ENCODE measurements at places on chromosomes 6 and 20.

DNA sequence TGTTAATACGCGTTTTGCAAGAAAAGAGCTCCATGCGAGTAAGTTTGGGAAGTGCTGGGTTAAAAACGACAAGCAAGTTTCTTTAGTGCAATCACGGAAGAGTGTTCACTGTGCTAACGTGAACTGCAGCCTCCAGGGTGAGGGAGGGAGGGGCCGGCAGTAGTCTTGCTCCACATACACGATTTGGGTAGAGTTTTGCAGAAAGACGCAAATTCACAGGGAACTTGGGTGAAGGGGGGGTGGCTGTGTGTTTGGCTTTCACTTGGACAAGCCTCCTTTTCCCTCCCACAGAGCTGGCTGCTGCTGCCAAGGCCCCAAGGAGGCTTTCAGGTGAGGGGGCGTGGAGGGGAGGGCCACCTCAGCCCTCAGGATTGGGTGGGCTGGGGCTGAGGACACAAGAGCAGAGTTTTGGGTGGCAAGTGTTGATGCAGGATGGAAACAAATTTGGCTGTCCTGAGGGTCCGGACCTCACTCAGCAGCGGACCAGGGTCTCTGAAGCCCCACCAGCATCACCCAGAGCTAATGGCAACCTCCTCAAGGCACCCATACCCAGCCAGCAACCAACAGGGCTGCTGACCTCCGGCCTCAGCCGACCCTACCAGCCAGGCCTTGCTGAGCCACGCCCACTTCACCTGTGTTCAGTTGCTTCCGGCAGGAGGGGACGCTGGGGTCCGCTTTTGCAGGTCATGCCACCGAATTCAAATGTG is 204.5 kb downstream of the ERMARD start:
- no peak for DNase-seq

DNA sequence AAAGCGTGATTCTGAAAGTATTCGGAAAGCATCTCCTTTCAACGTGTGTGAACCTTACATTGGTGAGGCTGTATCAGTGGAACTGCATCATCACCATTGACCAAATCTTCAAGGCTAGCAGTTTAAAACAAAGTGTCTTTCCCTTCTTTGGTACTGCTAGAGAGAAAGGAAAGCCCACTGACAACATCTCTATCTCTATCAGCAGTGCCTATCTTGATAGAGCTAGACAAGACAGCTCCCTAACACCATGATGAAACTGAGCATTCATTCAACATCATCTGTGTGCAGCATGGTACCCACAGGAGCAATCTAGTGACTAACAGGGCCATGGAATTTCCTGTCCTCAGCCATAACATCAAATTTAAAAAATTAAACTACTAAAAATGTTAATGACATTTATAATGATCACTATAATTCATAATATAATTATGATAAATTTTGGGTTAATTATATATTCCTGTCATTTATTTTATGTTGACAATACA is 31.5 kb upstream of the EDN1 start:
- no peak for DNase-seq

DNA sequence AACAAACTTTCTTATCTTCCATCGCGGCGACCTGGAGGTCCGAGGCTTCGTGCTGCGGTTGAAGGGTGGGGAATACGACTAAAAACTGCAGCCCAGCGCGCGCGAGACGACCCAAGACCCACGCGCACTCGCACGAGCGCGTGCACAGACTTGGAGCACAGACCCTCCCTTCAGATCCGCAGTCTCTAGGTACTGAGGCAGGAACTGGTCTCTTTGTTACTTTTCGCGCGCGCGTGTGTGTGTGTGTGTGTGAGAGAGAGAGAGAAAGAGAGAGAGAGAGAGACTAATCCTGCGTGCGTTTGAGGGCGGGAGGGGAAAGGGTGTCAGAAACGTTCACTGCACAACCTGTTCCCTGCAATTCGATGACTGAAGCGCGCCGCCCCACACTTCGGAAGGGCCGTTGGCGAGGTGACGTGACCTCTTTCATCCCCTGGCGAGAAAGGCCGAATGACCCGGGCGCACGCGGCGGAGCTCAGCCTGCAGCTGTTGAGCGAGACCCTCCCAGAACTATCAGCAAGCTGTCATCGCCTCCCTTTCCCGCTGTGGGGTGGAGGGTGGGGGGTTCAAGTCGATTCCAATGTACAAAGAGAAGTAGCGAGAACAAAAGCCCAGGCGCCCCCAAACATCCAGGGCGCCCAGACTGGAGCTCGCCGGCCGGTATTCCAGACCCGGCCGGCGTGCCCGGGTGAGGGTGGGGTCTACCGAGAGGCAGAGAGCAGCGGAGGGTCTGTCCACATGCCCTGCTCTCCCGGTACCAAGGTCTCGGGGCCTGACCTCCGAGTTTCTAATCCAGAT is 1.5 kb upstream of the TUBB2B start:
- no peak for DNase-seq

- no peak for DNase-seq
Measured at GRCh38 chr6:36703982-36704381, 6.4 kb downstream of the RAB44 start.

- no peak for DNase-seq
Measured at GRCh38 chr6:31495580-31495979, 2.4 kb upstream of the MICB start.

DNA sequence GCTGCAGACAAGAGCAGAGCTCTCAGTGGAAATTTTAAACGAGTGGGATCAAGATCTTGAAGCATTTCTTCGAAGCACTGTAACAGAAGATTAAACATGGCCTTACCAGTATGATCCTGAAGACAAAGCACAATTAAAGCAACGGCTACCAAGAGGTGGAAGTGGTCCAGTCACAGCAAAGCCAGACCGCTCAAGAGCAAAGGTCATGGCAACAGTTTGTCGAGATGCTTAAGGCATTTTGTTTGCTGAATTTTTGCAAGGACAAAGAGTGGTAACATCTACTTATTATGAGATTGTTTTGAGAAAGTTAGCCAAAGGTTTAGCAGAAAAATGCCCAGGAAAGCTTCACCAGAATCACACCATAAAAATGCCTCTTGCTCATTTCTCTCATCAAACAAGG is 153.4 kb upstream of the CARMIL1 start:
- DNase-seq: no peak

DNA sequence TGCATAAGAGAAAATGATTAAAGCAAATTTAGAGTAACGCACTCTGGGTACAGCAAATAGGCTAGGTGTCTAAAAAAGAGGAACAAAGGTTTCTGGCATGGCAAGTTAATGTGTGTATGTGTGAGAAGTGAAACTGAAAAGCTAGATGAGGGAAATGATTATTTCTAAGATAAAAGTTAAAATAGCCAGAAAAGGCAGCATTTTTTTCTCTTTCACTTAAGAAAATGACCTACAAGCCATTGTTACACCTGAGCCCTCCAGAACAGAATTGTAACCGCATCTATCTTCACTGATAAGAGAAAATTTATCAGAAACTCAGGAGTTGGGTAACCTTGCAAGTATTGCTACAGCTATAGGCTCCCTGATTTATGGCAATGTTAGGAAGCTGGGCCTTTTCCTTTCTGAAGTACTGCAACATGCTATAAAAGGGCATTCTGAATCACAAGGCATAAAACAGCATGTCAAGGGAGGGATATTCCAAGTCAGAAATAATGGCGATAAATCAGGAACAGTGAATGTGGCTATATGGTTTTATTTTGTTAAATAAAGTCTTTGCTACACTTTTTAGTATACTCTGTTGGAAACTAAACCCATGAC is 395.3 kb downstream of the TBC1D32 start:
- no peak for DNase-seq

GRCh38 chr6:108163644-108164542 is 1.9 kb upstream of the NR2E1 start:
- no peak for DNase-seq

DNA sequence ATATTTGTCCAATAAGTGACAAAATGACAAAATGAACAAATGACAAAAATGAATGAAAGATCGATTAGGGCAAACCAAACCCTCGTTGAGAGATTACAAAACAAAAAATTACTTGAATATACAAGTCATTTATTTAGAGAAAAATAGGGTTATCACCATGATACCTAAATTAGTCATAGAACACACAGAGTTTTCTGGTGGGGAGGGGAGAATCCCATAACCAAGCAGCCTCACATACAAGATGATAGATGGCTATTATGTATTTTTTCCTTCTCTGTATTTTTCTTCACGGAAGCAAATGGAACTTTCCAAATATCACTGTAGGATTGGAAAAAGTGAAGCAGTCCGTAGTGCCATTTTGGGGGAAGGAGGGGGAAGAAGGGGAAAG is 28.5 kb upstream of the BMP6 start:
- no peak for DNase-seq

DNA sequence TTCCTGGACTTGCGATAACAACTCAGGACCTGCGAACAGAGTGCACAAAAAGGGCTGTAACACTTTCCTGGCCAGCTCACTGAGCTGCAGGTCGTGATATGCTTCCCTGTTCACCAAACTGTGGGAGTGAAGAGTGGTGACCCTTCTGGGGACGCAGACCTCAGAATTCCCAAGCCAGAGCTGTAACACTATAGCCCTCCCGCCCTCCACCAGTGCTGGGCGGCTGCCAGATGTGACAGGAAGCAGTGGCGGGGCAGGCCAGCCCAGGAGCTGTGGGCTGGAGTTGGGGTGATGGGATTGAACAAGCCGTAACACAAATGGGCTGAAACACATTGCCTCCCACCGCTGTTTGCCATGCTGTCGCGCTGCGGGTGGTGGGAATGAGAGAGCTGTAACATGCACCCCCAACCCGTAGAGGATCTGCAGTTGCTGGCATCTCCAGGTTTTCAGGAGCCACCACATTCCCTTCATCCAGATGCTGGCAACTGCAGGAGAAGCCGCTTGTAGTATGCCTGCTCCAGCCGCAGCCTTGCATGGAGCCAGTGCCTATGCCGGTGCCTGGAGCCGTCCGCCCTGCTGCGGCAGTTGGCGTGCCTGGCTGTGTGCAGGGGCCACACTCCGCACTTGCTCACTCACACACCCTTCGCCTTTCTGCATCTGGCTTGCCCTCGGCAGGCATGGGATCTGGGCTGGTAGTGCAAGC is 148.3 kb upstream of the PROKR2 start:
- no peak for DNase-seq

DNA sequence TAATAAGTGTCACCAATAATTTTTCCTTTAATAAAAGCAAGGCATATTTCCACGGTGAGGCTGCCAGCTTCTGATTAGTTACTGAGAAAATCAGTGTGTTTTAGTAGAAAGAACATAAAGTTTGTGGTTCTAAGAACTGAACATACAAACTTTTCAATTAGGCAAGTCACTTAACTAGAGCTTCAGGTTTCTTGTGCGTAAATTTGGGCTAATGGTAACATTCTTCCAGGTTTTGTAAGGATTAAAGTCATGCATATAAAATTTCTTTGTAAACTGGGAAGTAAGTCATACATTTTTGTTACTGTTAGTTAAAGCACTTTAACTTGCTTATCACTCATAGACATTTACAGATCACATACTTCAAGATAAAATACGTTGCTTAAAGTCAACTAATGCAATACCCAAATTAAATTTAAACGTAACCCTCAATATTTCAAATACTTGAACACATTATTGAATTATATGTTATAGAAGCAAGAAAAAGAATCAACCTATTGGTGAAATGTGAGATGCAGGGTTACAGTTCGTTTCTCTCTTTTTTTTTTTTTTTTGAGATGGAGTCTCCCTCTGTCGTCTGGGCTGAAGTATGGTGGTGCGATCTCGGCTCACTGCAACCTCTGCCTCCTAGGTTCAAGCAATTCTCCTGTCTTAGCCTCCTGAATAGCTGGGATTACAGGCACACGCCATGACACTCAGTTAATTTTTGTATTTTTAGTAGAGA is 327.3 kb upstream of the NOX3 start:
- DNase-seq: no peak

GRCh38 chr20:4811661-4812181 is 90.0 kb downstream of the PRND start:
- DNase-seq: peak; percentile 55

- no peak for DNase-seq
Measured at GRCh38 chr6:5457041-5457440, 195.7 kb downstream of the FARS2 start.

DNA sequence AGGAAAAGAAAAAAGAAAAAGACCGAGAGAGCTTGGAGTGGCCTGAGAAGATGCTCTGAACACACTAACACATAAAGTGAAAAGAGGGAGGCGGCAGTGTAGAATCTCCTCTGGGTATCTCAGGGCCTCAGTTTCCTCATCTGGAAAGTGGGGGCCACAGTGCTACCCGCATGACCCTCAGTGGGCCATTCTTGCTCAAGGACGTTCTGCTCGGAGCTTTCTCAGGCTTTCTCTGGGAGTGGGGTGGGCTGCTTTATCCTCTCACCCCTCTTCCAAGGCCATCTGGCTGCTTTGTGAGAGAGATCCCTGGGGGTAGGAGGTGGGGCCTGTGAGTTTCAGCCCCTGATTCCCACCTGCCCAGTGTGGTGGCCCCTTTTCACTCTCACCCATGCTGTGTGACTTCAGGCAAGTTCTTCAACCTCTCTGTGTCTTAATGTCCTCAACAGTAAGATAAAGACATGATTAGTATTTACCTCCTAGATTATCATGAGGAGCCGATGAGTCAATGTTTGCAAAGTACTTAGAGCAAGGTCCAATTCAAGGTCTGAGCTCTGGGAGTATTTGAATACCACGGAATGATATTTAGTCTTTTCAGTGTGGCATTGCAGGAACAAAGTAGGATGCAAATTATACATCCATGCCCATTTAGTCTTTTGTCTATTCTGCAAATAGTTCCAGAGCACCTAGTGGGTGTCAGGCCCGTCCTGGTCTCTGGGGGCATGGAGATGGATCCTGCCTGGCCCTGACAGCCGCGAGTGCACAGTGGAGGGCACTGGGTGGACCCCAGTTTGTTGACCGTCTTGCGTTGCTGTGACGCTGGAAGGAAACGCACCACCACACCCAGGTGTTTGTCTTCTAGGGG is 34.3 kb downstream of the SRC start:
- DNase-seq: no peak

DNA sequence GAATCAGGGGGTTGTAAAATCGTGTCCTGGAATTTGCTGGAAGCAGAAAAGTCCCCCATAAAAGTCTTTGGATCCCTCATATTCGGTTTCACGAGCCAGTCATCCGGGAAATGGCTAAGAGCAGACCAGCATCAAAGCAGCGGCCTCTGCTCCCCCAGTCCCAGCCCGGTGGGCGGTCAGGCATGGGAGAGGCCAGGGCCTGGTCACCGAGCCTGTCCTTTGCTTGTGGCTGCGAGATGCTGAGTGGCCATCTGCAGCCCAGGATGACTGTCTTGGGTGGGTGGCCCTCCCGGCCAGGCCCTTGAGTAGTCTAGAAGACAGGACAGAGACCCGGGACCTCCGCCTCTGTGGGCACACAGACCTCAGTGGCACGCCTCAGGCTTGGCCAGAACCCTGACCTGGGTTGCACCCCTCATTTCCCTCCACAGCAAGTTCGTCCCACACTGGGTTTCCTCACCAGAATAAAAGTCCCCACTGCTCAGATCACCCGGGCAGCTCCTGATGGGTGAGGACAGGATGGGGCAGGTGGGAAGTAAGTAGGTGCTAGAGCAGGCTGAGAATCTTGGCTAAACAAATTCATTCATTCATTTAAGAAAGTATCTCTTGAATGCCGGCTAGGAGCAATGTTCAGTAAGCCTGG is 172.1 kb downstream of the BMP7 start:
- no peak for DNase-seq

DNA sequence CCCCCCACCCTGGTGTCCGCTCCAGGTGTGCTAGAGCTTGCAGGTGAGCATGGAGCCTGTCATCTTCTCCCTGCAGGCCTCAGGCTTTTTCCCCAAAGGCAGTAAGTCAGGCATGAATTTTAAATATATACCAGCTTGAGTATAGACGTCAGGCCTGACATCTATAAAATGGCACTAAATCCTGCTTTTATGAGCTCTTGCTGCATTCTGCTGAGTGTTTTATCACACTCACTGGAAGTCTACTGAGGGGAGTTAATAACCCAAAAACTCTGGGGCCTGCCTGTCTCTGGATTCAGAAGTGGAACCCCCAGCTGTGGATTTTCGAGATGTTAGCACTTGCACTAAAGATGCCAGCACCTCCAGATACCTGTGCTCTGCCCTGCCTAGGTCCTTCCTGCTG is 133.4 kb upstream of the TOP1 start:
- DNase-seq: no peak
